Chondrocyte (in vitro differentiated cells): ENCODE measurements at places on chromosomes 11 and 22.

DNA sequence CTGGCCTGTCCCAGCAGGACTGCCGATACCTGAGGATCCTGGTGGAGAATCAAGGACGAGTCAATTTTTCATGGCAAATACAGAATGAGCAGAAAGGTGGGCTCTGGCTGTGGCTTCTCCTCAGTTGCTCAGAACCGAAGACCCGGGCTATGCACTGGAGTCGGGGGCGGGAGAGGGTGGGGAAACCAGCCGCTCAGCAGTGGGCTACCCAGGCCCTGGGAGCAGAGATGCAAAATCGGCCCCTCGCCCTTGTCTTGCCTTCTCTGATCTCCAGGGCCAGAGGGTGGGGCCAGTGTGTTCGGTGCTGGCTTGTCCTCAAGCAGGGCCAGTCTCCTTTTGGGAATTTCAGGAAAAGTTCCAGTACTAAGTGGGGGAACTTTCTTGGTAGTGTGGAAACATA lies 18.4 kb upstream of the GLB1L2 start:
- DNase-seq = no peak
- no peaks in the 10 kb centered on the region for H3K36me3 ChIP-seq
- peaks cover 27% of the 10 kb centered on the region for H3K27me3 ChIP-seq
- no peak overlapping the region for H3K27ac ChIP-seq
- H3K4me3 ChIP-seq = no peak overlapping the region

GRCh38 chr11:127890030-127890615 lies 697.2 kb downstream of the ETS1 start:
- H3K4me1 ChIP-seq = peaks cover 32% of the 10 kb centered on the region
- peaks cover 6% of the 10 kb centered on the region for H3K36me3 ChIP-seq

DNA sequence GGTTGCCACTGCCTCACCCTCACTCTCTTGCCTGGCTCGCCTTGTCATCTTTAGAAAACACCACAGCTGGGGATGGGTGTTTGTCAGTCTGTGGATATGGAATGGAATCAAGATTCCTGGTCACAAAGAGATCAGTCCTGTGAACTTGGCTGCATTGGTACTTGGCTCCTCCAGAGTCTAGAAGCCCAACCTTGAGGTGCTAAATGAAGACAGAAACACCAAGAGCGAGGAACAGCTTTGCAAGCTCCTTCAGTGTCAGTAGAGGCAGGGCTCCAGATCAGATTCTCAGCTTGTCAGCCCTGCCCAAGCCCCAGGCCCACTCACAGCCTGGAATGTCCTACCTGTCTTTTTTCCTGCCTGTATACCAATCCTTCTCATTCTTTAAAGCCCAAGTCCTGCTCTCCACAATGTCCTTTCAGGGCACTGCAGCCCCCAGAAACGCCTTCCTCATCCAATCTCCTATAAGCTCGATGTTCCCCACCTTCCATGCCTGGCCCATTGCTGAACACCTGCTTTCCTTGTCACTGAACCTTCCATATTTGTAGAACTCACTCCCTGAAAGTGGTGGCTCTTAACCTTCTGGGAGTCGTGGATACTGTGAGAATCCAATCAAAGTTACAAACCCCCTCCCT lies 188.9 kb downstream of the BCR start:
- H3K4me1 ChIP-seq = no peaks in the 10 kb centered on the region
- no peak overlapping the region for H3K27ac ChIP-seq
- no peak for DNase-seq

DNA sequence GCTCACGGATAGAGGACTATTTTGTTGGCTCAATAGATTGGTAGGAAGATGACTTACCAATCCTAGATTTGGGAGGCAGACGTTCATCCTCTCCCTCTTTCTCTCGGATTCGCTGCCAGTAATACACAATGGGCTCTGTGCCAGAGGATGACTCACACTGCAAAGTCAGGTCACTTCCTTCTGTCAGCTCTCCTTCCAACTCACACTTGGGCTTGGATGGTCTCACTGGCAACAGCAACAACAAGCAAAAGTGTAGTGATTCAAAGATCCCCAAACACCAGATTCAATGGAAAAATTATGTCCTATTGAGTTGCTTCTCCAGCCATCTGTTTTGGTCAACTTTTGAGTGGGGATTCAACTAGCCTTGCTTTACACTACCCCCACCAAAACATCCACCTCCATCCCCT lies 21.7 kb upstream of the HSPA8 start:
- H3K27ac ChIP-seq = peak overlapping the region; percentile 87
- no peak for DNase-seq
- peaks cover 12% of the 10 kb centered on the region for H3K4me1 ChIP-seq
- H3K36me3 ChIP-seq = no peaks in the 10 kb centered on the region
- H3K4me3 ChIP-seq = no peak overlapping the region

DNA sequence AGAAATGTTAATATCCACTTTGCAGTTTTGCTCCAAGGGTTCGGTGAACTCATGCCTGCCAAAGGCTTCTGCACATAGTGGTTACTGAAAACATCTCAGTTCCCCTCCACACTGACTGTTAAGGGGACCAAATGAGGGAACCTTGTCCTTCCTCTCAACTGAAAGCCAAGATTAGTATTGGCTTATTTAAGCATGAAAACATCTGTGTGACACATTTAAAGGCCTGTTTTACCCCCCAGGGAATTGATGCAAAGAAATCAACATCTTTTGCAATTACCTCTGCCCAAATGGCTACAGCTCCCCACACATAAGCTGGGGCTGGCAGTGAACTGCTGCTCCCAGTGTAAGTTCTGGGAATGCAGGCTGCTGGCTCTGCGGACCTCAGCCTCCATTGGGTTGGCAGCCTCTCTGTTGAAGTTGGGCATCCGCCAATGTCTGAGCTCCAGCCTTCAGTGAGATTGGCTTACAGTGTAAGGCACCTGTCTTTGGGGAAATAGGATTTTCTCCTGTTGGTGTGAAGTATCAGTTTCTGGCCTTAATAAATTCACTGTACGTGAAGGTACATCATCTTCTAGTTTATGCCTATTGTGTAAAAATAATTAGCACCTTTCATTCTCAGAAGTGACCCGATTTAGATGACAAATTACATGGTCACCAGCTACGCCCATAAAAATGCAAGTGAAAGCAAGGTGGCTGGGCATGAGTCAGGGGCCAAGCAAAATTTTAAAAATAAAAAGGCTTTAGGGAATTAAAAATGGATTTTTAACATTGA lies 213.4 kb upstream of the SYN3 start:
- no peak for DNase-seq
- no peaks in the 10 kb centered on the region for H3K27me3 ChIP-seq
- H3K4me1 ChIP-seq = peaks cover 21% of the 10 kb centered on the region
